ENCODE measurements at places on chromosomes 6 and 20. TPM values are rescaled to one million over a fixed set of nuclear protein-coding genes. Genes with fewer than 3 reads are reported as not detected.
A peak's percentile ranks its signal among the peaks of the same experiment; 100 is the strongest.

The ELOVL2 gene
- polyA plus RNA-seq = 6.7 TPM

DNA sequence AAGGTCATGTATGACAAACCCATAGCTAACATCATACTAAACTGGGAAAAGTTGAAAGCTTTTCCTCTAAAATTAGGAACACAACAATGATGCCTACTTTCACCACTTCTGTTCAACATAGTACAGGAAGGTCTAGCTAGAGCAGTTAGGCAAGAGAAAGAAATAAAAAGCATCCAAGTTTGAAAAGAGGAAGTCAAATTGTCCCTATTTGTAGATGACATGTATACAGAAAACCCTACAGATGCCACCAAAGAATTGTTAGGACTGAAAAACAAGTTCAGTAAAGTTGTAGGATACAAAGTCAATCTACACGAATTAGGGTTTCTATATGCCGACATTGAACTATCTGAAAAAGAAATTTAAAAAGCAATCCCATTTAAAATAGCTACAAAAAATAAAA, 89.4 kb upstream of the GLP1R start:
- no peak for DNase-seq

GRCh38 chr20:63005862-63006539, 763 bp downstream of the BHLHE23 start:
- DNase-seq = peak; percentile 27

DNA sequence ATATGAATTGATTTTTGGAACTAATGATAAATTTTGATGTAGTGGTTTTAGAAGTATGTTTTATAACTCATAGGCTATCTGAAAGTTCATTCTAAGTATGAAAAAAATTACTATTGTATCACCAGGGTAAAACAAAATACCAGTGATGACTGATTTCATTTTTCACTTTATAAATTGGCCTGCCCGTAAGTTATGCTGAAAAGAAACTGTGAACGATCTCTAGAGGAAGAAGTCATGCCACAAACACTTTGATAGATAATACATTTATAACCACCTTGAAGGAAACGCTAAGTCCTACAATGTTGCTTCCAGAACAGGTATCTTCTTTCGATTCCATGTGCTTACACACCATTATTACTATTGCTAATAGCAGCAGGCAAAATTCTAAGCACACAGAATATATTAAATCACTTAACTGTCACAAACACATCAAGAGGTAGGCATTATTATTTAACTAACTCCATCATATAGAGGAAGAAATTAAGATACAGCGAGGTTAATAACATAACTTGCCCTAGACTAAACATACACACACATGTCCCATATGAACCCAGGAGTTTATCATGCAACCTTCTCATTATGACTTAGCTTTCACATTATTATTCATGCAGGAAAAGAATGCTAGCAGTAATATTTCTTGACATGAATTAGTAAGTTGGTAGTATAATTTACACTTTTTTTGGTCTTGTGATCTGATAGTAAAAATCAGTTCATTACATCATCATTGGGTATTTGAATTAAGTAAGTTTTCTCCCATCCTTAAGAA, 44.7 kb downstream of the RGS17 start:
- no peak for DNase-seq

DNA sequence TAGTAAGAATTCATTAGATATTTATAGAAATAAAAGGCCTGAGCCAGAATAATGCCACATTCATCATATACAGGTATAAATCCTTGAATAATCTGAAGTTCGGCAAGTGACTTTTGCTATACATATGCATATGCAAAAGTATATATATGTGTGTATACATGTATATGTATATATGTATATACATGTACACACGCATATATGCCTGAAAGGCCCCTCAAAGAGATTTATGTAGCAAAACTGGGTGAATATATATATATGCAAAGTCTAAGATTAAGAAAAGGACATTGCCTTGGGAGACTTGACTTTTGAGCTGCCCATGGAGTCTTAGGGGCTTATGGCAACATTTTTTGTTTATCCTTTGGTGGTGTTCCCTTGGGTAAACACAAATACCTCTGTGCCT, 231.4 kb downstream of the BMP2 start:
- no peak for DNase-seq

DNA sequence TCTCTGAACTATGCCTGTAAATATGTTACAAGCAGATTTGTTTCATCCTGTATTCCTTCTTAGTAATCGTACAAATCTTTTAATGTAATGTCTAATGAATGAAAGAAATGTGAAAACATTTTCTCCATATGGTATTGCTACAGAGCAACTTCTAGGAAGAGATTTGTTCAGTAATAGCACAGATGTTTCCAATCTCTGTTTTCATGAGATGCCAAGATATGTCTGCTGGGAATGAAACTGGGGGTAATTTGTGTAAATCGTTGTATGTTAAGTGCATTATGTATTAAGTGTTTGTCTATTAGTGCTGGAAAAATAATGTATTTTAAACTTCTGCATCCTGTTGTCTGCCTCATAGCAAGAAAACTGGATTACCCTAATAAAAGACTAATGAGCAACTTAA, 722.2 kb upstream of the EYS start:
- DNase-seq = peak; percentile 9

DNA sequence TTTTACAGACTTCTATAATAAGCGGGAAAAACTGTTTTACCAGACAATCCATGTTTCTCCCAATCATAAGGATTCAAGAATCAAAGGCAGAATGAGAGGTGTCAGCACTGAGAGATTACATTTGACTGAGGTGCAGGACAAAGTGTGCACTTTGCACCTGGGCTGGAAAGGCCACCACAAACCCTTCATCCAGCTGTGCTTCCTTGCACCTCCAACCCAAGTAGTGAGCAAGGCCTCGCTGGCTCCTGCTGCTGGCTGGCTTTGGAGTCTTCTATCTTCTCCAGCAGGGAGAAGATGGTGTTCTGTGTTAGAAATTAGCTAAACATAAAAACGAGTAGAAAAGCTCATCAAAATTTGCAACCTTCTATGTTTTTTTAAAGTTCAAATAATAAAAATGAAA, 77.7 kb downstream of the CHD6 start:
- peak; percentile 19 for DNase-seq

- DNase-seq = no peak
Measured at GRCh38 chr6:37871616-37872372, 52.3 kb downstream of the ZFAND3 start.

- DNase-seq = no peak
Measured at GRCh38 chr20:51447097-51447764, 95.3 kb downstream of the NFATC2 start.

- no peak for DNase-seq
Measured at GRCh38 chr20:5881703-5882102, 68.6 kb downstream of the TRMT6 start.

All from large intestine (tissue), 12 donors.